ENCODE measurements at places on chromosomes 13 and 19.

DNA sequence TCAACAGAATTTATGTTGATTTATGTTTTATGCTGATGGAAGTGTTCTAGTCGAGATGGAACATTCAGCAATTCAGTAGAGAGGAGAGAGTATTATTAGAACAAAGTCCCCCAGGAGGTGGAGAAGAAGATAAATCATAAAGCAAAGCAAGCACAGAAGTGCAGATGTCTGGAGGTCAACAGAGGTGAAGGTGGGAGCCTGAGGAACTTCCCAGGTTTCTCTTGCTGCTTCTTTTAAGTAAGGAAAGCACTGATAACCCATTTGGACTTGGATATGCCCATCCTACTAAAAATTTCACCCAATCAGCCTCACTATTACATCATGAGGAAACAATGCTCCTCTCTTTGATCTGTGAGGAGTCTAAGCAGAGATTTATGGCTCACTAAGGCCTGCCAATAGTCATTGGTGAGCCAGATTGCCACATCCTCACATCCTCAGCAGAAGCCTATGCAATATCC, 98.8 kb downstream of the EPSTI1 start:
- peak; percentile 67 for DNase-seq

- DNase-seq: no peak
Measured at GRCh38 chr19:32902448-32902847, 32.9 kb upstream of the SLC7A9 start.

- no peak for DNase-seq
Measured at GRCh38 chr19:3277649-3278048, 53.2 kb downstream of the CELF5 start.

DNA sequence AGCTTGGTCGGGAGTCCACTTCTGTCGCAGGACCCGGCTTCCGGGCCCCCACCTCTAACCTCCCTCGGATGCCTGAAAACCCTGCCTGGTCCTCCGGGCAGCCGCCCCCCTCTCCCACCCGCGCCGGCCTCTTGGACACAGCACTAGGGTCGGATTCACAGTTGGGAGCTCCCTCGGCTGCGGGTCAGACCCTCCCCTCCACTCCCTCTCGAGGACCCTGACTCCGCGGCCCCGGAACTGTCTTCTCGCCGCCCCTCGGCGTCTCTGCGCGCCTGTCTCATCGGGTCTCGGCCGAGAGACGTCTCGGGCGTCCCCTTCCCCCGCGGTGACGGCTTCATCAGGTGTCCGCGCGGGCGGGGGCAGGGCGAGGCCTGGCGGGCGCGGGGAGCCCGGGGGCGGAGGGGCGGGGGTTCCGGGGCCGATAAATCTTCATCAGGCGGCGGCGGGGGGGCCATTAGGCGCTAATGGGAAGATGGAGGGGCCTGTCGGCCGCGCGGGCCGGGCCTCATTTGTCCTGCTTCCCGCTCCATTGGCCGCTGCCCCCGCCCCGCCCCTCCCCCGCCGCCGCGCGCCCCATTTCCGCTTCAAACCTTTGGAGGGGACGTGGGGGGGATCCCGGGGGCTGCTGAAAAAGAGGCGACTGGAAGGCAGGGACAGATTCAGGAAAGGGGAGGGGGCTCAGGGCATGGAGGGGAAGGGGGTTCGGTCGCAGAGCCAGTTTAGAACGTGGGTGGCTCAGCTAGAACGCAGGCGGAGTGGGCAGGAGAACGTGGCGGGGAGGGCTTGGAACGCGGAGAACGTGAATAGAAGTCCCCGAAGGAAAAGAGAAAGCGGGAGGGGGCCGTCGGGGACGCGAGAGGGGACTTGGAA, 11.8 kb upstream of the ERFL start:
- DNase-seq: peak; percentile 41

DNA sequence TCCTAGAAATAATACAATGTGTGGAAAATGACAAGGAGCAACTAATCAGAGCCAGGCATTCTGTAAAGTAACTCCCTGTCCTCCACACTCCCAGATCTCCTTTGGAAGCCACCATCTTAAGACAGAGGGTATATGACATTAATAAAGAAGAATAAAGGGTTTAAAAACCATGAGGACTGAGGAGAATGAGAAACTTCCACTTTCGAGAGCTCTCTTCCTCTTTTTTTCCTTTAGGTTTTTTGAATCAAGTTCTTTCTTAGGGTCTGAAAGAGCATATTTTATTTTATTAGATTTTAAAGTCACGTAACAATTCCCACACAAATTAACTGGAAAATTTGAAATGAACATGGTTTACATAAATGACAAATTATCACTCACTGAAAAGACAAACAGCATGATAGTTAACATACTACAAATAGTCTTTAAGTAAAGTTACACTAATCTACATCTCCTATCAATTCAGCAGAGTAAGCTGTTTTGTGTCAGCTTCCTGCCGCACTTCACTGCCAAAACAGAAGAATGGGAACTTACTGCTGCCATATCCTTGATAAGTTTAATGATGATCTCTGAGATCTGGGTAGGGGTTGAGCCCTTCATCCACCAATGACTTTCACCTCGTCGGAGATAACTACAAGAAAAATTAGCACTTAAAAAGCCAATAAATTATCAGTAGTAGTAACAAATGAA, 38.6 kb upstream of the FBXL3 start:
- no peak for DNase-seq

DNA sequence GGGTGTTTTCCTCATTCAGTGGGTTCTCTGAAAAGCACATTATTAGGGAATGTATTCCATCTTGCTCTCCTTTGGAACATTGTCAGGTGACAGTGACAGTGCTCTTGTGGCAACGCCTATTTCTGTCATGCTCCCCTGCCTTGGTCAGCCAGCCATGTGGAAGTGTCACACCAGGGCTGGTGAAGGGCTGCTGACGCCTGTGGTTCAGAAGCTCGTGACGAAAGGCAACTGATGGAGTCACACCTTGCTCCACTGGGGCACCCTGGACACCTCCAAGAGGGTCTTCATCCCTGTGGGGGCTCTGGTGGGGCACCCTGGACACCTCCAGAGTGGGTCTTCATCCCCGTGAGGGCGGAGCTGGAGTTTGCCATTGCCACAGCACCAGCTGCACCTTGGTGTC, 68.9 kb upstream of the GPR183 start:
- no peak for DNase-seq

- DNase-seq: no peak
Measured at GRCh38 chr13:99347335-99347878, 40.2 kb upstream of the GPR183 start.

DNA sequence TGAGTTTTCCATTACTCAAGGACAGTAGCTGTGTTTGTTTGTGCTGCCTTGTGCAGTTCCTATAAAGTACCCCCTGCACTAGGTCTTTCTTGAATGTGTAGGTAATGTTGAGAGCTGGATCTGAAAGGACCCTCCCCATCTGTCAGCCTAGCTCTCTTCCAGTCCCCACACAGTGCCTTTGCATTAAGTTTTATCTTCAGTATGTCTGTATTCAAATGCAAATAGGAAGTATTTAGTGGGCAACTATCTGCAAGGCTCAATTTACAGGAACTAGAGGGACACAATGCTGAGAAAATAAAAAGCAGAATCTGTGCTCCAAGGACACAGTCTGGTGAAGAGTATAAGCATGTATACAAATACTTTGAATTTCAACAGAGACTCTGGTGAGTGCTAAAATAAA, 558.5 kb downstream of the RFC3 start:
- DNase-seq: no peak

GRCh38 chr13:45392811-45393210, 25.4 kb downstream of the SLC25A30 start:
- DNase-seq: no peak

GRCh38 chr13:110409581-110409992, 102.5 kb downstream of the COL4A2 start:
- DNase-seq: peak; percentile 89

- peak; percentile 42 for DNase-seq
Measured at GRCh38 chr13:80962173-80962572, 621.2 kb upstream of the SPRY2 start.

- peak; percentile 3 for DNase-seq
Measured at GRCh38 chr19:37817180-37817981, 38.0 kb upstream of the ZNF573 start.

DNA sequence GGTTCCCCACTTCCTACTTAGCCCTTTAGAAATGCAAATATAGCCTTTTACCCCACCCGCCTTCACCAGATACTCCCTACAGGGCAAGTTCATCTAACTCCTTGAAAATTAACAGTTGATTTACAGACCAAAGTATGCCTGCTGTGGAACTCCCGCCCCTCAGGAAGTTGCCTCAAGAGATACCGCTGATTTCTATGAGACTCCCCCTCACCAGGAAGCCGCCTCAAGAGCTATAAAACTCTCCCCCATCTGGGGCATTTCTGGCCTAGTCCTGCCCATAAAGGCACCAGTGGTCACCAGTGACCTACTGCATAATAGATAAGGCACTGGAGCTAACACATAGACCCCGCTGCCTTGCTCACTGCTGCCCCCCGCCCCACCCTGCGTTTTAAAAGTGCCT, 201.7 kb upstream of the UBL3 start:
- no peak for DNase-seq

- DNase-seq: no peak
Measured at GRCh38 chr19:41941410-41942202, 13.4 kb upstream of the ERFL start.

DNA sequence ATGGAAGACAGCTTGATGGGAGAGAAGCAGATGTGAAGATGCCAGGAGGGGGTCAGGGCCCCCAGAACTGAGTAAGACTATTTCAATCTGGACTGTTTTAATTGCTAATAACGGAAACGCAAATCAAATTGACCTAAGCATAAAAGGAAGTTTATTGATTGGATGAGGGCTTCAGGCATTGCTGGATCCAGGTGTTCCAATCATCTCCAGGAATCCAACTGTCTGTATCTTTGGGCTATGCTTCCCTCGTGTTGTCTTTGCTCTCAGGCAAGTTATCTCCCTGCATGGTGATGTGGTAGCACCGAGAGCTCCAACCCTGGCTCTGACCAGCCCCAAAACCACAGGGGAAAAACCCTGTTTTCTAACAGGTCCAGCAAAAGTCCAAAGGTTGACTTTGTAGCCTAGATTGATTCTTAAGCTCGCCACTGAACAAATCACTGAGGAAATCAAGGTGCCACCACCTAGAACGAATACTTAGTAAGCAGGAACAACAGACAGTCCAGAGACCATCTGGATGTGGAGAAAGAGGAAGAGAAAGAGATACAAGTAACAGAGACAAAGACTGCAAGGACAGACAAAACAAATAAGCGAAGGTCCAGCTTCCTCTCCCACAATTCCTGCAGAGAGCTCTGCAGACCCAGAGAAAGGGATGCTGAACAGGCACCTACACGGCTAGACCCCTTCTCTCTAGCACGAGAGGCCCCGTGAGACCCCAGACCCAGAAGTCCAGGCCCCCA, 1.2 kb upstream of the C19orf81 start:
- DNase-seq: no peak

- DNase-seq: no peak
Measured at GRCh38 chr19:29641597-29641996, 23.7 kb upstream of the PLEKHF1 start.

GRCh38 chr13:112456138-112457056, 80.2 kb downstream of the SPACA7 start:
- no peak for DNase-seq

DNA sequence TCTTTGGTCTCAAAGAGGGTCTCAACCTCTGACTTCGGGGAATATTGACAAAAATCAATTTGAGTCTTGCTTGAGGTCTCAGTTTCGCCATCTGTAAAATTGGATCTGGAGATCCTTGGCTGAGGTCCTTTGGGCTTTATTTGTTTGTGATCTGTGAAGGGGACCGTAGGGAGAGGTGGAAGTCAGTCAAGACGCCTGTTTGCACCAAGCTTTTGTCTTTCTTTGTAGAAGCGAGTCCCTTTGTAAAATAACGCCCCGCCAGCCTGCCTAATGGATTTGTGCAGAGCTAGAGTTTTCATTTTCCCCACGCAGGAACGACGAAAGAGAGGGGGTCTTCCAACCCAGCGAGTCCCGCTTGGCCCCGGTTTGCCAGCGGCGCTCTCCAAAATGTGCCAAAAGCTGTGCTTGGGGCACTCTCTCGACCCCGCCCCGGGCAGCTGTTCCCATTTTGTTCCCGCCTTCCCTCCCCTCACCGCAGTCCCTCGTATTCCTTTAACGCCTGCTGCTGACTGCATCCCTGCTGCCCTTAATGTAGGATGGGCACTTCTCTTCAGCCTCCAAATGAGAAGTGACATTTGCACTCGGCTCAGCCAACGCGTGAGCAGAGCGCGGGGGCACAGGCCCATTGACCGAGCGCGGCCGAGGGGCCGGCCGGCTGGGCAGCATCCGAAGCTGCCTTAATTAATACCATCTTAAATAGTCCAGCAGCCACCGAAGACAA, 13.0 kb downstream of the ZIC5 start:
- DNase-seq: no peak

- peak; percentile 49 for DNase-seq
Measured at GRCh38 chr13:38308736-38309135, 40.9 kb upstream of the UFM1 start.

GRCh38 chr13:51681037-51681678, 96.9 kb downstream of the WDFY2 start:
- DNase-seq: peak; percentile 94

DNA sequence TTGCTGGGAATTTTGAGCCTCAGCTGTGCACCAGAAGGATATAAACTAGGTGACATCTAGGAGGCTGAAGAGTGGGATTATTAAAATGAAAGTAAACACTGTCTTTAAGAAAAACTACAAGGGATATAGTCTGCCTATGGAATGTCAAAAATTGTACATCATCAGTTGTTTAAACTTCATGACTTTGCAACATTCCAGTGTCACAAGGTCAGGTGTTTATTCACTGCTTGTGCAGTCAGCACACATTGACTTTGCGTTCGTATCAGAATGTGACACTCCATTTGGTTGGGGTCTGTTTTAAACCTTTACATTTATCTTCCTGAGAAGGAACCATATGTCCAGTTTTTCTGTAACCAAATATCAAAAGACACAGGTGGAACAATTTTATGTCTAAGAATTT, 85.6 kb downstream of the KL start:
- DNase-seq: no peak

DNA sequence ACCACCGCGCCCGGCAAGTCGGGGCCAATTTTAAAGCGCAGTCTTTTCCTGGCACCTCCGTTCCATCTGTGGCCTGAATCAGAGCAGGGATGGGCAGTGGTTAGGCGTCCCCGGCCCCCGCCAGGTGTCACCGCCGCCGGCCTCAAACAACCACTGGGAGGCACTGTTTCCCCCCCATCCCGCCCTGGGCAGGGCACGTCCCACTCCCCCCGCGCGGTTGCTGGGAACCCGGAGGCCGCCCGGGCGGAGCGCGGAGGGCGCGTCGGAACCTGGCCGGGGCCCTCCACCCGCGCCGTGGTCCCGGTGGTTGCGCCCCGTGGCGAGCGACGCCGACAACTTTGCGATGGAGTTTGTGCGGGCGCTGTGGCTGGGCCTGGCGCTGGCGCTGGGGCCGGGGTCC, at the start of gene GRIN3B:
Gene GRIN3B (plus strand): TSS at position 325 of the 400 bp plus-strand sequence. CDS start 19 bp downstream, at position 344.
- DNase-seq: peak; percentile 60

GRCh38 chr19:55902080-55902751, 29.9 kb downstream of the NLRP13 start:
- no peak for DNase-seq
